ENCODE measurements at places on chromosomes 13 and 19. TPM values are rescaled to one million over a fixed set of nuclear protein-coding genes. Genes with fewer than 3 reads are reported as not detected.
A peak's percentile ranks its signal among the peaks of the same experiment; 100 is the strongest.

DNA sequence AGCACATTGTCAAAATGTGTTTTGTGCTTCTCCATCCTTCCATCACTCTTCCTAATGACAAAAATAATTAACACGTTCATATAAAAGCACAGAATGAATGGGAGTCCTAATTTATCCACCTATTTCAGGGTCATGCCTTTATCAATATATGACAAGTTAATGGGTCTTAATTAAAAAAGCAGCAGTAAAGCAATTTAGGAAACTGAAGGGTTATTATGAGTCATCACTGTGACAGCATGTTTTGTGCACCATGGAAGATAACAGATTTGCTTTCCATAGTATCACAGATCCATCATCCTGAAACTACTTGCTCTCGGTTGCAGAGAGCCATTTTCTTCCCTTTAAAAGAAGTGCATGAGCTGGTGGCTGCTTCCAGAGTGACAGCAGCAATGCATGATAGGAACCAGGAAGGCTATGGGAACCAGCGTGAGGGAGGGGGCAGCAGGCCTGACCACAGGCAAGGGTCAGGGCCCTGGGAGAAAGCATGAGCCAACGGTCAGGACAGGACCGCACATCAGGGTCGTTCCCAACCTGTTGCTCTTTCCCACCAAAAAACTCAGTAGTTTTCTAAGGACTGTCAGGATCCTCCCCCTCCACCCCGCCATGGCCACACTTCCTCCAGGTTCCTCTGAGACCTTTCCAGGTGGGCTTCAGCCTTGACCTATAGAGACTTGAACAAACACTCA is 784.1 kb downstream of the UQCRFS1 start:
- DNase-seq: no peak

- peak; percentile 66 for DNase-seq
Measured at GRCh38 chr19:4524808-4525562, 6.7 kb upstream of the PLIN4 start.

DNA sequence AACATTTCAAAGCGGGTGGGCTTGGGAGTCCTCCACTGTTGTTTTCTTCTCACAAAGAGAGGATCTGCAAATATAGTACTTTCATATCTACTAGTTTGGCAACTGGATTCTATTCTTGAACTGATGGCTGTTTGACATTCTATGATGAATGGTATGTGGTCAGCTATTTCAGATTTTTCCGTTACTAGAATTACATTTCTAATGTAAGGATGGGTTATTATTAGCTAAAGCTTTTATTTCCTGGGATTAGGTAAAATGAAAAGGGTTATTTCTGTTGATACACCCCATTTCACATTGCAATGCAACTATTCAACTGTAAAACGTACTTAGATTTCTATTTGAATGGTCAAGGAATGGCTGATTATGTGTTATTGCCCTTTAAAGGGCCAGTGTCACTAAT is 629.7 kb downstream of the DACH1 start:
- no peak for DNase-seq

DNA sequence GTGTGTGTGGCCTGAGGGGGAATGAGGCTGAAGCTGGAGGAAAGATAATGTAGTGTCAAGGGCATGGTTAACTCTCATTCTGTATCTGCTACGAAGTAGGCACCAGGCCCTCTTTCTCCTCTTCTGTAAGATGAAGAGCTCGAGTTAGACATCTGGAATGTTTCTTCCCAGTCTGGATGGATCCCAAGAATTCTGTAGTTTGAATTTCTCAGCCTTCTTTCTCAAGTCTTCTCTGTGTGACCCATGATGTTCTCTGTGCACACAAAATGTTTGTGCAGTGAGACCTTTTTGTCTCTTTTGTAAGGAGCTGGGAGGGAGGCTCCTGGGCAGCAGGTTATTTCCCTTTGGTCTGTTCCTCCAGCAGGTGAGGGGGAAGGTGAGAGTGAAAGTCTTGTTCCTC is 13.7 kb downstream of the FGF9 start:
- DNase-seq: no peak

DNA sequence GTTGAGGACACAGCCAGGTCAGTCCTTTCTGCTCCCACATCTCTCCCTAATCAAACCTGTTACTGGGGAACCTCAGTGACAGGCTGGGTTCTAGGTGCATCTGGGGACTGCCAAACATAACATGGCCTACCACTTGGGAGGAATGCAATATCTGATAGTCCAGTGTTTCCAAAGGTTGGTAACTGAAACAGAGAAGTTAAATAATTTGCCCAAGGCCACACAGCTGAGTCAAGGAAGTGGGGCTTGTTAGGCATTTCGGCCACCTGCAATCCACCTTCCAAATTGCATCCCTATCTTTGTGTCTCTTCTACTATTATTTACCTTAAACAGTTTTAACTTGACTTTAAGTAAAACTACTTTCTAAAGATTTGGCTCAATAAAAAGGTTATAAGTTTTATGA is 731.3 kb downstream of the UQCRFS1 start:
- no peak for DNase-seq

GRCh38 chr19:4519521-4520277 is 1.4 kb upstream of the PLIN4 start:
- no peak for DNase-seq

GRCh38 chr13:25864936-25865335 is 186.9 kb downstream of the SHISA2 start:
- DNase-seq: no peak

DNA sequence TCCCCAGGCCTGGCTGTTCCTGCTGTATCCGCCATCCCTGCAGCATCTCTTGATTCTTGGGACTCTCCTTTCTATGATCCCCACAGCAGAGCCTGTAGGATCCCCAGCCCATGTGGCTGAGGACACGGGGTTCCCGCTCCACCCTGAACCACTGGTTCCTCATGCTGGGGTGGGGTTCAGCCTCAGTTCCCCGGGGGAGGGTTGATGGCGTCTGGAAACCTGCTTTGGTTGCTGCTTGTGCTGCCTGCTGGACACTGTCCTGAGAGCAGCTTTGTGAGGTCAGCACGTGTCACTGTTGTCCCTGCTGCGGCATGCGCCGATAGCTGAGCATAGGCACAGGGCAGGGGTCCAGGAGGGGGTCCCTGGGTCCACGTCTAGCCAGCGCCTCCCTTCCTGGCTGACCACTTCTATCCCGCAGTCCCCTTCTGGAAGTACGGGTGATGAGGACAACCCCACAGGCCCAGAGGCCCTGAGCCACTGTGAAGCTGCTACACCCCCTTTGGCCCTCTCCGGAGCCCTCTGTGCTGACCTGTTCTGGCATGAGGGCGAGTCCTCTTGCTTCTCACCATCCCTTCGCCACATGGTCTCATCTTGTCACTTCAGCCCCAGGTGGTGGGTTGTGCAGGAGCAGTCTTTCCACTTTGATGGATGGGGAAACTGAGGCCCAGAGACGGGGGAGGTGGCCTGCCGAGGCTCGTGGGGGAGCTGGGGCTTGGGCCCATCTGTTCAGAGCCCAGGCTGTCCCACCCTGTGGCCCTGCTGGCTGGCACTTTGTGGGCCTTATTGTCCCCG is 5.5 kb downstream of the EPN1 start:
- DNase-seq: no peak

GRCh38 chr13:72457151-72457550 is 270.3 kb downstream of the MZT1 start:
- no peak for DNase-seq

DNA sequence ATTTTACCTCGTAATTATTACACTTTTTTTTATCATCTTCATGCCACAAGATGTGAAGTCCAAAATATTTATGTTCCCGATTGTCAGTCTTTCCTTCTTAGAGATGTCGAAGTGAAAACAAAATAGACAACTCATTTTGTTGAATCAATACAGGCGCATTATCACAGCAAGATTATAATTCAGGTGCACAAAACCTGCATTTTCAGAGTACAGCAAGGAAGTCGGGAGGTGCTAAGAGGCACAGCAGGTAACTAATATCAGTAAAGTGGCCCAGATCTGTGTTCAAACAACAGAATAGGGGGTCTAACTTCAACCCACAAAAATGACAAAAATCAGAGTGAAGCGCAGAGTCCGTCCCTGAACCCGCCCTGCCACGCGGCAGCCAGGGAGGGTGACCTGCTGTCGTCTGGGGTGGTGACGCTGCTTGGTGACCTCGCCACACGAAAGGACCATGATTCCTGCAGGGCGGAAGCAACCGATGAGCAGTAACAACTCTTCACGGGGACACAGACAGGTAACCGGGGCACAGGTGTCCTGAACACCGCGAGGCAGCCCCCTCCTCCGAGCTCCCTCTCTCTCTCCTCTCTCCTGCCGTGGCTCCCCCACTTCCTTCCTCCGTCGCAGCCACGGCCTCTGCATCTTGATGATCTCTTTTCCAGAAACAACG is 50.9 kb upstream of the SPACA7 start:
- no peak for DNase-seq

DNA sequence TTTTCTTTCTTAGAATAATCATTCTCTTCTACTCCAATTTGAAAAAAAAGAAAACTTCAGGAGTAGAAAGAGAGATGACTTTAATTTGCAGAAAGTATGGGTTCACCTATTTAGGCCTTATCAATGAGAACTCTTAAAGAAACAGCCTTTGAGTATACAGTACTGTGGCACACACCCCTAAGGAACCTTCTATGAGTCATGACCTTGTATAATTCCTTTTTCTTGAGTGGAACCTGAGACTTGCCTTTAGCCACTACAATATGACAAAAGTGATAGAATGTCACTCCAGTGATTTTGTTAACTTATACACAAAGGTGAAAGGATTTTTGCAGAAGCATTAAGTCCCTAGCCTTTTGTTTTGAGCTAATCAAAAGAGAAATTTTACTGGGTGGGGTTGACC is 58.7 kb downstream of the ITGBL1 start:
- no peak for DNase-seq

The PPP1R15A gene
- total RNA-seq: 25.6 TPM

The NR1H2 gene
- 33.4 TPM for total RNA-seq

The FREM2 gene
- 2.6 TPM for total RNA-seq

The KANK3 gene
- total RNA-seq: 4.7 TPM

The ZNF607 gene
- total RNA-seq: 0.79 TPM

Measured in right lobe of liver (tissue), 6 donors.